ENCODE measurements at places on chromosomes 12 and 14.
A peak's percentile ranks its signal among the peaks of the same experiment; 100 is the strongest.

DNA sequence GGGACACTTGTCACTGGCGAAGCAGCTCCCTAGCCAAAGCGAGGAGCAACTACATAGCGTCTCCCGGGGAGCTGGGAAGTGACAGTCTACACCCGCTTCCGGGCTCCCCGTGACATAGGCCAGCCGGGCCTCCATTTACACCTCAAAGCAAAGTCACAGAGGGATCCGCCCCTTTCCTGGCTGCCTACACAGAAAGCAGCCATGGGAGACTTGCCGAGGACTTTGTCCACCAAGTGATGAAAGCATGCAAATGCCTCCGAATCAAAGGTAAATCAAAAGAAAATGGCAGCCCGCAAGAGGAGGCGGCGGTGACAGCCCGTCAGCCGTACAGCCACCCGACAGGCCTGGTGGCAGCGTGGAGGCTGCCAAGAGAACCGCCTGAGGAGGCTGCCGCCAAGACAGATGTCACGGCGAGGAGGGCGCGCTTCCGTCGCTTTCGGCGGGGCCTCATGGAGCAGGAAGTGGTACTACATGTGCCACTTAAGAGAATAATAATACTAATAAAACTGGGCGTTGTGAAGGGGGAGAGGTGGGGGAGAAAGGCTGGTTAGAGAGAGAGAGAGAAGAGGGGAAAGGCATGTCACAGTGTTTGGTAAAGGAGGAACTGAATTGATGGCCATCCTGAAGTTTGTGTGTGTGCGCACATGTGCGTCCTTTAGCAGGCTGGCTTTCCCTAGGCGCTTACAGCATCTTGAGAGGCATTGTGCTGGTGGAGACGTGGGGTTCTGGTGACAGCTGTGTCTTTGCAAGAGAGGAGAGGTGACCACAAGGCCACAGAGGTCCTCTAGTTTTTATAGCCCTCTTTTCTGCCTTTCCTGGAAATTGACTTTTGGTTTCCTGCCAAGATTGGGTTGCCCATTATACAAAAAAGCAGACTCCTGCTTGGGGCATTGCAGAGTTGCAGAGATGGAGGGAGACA, 661.7 kb downstream of the VRK1 start:
- no peak for DNase-seq

DNA sequence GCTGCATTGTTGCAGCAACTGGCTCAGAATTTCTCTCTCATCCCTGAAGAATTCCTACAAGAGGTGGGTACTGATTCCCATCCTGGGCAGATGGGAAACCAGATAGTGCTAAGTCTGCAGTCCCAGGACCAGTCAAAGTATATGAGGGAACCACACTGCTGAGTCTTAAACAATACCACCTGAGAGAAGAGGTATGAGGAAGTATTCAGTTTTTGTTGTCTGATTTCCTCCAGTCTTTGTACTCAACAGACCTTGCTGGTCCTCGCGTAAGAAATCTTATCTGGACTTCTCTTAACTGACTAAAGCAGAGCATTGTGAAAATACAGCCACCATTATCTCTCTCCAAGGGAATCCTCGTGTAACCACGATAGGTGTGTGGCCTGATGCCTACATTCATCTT, 3.6 kb upstream of the EDDM3A start:
- DNase-seq, result no peak

- no peak for DNase-seq
These were observed 39.0 kb downstream of the ELK3 start for GRCh38 chr12:96233168-96233567.

GRCh38 chr12:13734584-13735152, 246.7 kb downstream of the GRIN2B start:
- DNase-seq, result no peak

- DNase-seq, result no peak
These were observed 71.3 kb downstream of the PDE3A start for GRCh38 chr12:20439626-20440025.

GRCh38 chr12:3040026-3040656, 37.0 kb upstream of the TSPAN9 start:
- DNase-seq, result no peak

GRCh38 chr12:22431693-22432251, 97.3 kb upstream of the ST8SIA1 start:
- no peak for DNase-seq

- no peak for DNase-seq
These were observed 1996.2 kb upstream of the FLRT2 start for GRCh38 chr14:83533734-83534133.

GRCh38 chr14:100330388-100330931, 7.3 kb downstream of the SLC25A47 start:
- DNase-seq, result no peak

DNA sequence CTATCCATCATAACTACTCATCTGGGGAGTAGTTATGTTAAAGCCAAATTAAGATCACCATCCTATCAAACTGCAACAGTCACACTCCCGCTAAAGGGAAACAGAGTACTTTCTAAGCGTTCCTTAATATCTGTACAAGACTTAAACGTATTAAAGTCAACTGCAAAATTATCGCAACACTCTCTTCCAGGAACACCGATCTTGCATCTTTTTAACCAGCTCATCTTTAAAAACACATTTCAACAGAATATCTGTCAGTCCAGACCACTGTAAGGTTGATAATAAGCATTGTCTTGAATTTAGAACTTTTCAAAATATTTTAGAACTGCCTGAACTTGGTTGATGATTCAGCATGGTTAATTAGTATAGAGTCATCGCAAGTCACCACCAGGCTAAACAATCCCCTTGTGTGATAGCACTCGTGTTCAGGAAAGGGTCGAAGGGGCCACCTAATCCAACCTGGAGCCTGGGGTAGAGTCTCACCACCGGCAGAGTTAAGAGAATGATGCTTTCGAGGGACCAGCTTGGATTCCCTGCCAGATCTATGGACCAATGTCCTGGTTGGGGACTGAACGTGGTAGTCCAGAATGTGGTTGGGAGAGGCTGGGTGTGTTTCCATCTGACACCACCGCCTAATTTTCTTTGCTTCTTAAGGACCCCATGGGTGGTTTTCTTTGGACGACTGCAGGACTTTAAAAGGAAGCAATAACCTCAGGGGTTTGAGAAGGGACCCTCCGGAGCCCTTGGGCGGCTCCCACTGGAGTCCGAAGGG, 890 bp downstream of the SPTLC2 start:
- DNase-seq, result no peak

DNA sequence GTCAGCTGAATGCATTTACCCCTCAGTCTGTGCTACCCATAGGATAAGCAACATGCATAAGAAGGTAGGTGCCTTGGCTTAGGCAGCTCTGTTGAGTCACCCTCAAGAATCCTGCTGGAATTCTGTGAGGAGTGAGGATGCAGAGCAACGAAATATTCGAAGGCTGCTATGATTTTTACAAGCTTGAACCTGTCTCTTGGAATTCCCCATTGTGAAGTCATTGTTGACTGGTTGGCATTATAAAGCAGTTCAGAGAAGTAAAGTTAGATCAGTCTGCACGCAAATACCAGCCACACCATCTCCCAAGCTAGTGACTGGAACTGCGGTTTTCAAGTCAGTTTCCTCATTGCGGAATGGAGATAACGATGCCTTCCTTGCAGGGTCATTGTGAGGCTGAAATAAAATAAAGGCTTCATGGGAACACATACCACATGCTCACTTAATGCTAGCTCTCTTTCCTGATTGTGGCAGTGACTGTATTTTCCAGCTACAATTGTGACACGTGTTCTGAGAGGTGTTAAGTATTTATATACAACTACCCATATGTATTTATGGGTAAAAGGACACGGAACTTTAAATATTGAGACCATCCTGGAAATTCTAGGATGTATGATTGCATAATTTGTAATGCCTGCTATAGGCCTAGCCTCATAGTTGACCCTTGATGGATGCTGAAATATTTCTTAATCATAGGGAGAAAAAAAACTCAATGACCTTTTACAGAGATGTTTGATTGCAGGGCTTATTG, 96.7 kb downstream of the ETV6 start:
- peak; percentile 78 for DNase-seq

DNA sequence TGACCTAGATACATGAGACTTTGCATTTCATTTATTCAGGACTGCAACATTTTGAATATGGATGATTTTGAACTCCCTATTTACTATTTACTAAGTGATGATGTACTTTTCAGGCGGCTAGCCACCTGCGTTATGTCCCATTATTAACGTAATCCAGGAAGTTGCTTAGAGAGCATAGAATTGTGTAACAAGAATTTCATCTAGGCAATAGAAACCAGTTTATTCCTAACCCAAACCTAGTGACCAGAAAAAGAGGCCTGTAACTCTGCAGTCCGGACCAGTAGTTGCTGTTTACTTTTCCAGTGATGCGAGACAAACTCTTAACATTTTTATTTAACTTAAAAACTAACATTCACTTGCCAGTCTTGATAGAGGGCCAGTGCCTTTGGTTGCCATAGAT, 12.3 kb downstream of the NUDT4 start:
- no peak for DNase-seq
